ENCODE measurements at places on chromosomes 3 and 15.

DNA sequence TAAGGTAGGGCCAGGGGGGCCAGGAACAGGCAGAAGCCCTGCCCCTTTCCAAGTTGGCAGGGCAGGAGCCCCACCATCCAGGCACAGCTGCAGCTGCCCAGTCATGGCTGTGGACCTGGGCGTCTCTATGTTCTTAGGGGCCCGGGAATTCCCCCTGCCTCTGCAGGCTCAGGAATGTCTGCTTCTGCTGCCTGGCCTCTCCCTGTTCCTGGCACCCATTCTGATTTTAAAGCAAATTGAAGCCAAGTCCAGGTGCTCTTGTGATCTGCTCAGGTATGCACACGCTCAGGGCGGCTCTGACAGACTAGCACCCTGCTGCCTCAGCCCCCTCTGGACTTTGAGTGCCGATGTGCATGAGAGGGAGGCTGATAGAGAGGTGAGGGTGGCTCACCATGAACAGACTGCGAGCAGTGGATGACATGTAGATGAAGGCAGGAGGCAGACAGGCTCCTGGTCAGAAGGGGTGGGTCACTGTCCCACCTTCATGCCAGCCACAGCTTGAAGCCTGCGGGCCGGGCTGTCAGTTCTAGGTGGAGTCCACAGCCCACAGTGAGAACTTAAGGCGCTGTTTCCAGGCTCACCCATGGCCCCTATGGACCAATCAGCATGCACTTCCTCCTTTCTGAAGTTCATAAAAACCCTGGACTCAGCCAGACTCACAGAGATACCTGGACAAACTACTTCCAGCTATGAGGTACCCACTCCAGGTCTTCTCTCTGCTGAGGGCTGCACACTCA lies 747.8 kb upstream of the GBE1 start:
- no peak for DNase-seq

DNA sequence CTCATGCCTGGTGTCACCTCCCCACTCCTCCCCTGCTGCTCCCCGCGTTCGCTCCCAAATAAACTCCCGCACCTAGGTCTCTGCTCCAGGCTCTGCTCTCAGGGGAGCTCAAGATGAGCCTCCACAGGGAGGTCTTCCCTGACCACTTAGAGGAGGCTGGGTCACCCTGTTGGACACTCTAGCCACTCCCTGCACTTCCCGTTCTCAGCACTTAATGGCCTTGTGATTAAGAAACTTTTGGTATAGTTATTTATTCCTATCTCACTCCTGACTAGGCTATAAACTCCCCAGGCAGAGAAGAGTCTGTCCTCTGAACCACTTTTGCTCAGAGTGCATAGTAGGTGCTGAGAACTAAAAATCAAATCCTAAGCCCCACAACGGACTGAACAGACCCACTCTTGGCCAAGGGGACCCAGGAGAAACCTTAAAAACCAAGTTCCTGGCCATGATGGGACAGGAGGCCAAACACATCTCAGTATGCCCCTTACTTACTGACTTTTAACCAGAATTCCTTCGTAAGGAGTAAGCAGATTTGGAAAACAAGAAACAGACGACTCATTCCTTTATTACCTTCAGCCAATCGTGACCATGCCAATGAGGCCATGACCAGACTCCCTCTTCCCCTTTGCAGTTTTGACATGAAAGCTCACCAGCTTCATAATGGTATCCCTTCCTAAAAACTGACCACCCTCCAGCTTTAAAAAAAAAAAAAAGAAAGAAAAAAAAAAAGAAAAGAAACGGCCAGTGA lies 69.0 kb upstream of the HRH1 start:
- DNase-seq, result no peak

- DNase-seq, result no peak
These were observed 802 bp downstream of the RCN2 start for GRCh38 chr15:76932135-76932966.

- DNase-seq, result peak; percentile 59
These were observed 71.5 kb downstream of the FOXP1 start for GRCh38 chr3:71512000-71512399.

GRCh38 chr3:49940667-49941249 lies 808 bp downstream of the RBM6 start:
- DNase-seq, result no peak

GRCh38 chr3:148962513-148962912 lies 28.8 kb upstream of the GYG1 start:
- peak; percentile 17 for DNase-seq

- DNase-seq, result peak; percentile 44
These were observed 5.0 kb downstream of the GATA2 start for GRCh38 chr3:128487813-128488635.

GRCh38 chr3:14245248-14245639 lies 66.6 kb downstream of the LSM3 start:
- DNase-seq, result no peak

DNA sequence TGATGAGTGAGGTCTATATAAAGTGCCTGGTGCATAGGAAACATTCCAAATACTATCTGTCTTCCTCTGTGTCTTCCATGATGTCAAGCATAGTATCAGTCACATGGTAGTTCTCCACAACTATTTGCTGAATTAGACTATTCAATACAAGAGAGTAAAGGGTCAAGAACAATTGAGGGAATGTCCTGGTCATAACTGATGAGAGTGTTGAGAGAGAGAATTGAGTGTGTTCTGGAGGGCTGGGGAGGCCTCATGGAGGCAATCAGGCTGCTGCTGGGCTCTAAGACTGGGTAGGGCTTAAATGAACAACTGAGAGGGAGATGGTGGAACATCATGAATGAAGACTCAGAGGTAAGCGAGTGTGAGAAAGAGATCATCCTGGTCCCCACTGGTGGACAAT lies 433.7 kb upstream of the ONECUT1 start:
- DNase-seq, result no peak

DNA sequence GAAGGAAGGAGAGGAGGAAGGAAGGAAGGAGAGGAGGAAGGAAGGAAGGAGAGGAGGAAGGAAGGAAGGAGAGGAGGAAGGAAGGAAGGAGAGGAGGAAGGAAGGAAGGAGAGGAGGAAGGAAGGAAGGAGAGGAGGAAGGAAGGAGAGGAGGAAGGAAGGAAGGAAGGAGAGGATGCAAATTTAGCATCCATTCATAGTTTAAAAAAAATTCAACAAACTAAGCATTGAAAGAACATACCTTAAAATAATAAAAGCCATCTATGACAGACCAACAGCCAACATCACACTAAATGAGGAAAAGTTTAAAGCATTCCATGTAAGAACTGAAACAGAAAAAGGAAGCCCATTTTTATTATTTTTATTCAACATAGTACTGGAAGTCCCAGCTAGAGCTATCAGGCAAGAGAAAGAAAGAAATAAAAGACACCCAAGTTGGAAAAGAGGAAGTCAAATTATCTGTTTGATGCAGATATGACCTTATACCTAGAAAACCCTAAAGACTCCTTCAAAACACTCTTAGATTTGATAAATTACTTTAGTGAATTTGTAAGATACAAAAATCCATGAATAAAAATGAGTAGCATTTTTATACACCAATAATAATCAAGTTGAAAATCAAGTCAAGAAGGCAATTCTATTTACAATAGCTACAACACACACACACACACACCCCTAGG lies 52.2 kb upstream of the FXR1 start:
- DNase-seq, result no peak

- no peak for DNase-seq
These were observed 13.3 kb downstream of the TLE3 start for GRCh38 chr15:70084461-70084860.

- no peak for DNase-seq
These were observed 38.5 kb upstream of the SPTSSB start for GRCh38 chr3:161409858-161410257.

GRCh38 chr15:41278319-41278718 lies 47.3 kb downstream of the CHP1 start:
- DNase-seq, result no peak

DNA sequence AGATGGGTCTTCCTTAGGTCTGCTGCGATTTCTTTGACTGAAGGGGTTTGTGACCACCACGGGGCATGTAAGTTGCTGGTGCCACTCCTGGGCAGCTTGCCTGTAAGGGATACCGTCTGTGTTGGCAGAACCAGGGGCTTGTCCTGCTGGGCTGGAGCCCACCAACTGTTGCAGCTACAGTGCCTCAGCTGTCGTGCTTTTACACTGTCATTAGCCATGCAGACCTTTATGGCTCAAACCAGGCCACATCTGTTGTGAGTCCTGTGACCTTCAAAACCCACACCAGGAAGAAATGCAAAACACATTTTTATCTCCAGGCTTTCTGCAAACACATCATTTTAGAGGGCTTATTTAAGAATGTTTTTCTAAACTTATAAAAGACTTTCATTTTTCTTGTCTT lies 168.7 kb downstream of the PTPRG start:
- DNase-seq, result no peak

GRCh38 chr3:144221761-144222160 lies 250.1 kb downstream of the DIPK2A start:
- DNase-seq, result no peak

DNA sequence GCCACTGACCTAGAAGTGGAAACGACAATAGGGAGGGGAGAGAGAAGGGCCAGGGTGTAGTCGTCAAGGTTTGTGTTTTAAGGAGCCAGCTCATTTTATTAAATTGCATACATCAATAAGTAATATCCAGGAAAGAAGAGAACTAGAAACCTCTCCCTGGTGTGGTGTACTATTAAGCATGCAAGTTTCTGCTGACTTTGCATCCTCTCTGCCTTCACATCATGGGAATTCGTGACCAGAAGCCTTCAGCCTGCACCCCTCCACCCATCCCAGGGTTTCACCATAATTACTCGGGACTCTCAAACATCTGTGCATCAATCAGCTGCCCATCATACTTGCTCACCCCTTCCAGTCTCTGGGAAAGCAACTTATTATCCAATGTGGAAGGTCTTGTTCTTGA lies 70.9 kb upstream of the UBE3A start:
- no peak for DNase-seq

- no peak for DNase-seq
These were observed 58.8 kb downstream of the NPAP1 start for GRCh38 chr15:24734396-24734795.

- DNase-seq, result no peak
These were observed 63.0 kb downstream of the SLC6A6 start for GRCh38 chr3:14465425-14465824.

DNA sequence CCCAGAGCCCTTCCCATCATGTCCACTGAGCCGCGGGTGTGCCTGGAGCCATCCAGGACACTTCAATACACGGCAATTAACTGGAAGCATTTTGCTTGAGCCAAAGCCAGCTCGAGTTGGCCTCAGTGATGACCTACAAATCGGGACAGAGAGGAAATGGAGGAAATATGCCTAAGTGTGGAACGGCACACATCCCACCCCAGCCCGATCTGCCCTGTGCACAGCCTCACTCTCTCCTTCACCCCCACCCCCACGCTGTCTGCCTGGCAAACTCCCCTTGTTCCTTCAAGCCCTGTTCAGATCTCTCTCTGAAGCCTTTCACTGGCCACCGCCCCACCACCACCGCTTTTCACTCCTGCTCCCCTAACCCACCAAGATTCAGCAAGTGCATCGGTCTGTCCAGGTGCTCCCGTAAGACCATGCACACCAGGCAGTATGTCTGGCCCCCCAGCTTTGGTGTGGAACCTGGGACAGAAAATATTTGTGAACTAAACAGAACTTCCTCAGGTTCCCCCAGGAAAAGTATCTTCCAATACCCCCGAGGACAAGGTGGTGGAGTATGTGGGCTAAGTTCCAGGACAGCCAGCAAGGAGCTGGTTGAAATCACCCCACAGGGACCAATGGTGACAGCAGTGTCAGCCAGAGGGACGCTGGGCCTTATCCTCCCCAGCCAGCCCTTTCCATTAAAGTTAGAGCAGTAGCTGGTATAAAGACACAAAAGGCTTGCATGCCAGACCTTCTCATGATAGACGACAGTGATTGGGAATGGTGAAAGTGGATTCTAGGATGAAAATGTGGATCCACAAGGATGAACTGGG lies 83.7 kb downstream of the VGLL4 start:
- no peak for DNase-seq

DNA sequence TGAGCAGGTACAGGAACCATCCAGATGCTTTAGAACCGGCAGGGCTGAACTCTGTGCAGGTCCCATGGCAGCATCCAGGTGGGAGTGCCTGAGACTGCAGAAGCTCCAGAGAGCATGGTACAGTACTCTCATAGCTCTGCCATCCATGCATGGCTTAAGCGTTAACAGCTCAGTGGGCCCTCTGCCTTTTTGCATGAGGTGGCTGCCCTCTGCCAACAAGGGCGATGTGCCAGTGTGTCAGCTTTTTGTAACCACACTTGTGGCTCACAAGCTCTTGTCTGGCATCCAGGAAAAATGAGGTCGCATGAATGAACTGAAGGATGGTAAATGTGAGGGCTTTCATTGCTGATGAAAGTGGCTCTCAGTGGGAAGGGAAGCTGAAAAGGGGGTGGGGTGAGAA lies 950.1 kb downstream of the DIPK2A start:
- DNase-seq, result no peak

- DNase-seq, result no peak
These were observed 5.2 kb downstream of the HRH1 start for GRCh38 chr3:11159421-11159904.

DNA sequence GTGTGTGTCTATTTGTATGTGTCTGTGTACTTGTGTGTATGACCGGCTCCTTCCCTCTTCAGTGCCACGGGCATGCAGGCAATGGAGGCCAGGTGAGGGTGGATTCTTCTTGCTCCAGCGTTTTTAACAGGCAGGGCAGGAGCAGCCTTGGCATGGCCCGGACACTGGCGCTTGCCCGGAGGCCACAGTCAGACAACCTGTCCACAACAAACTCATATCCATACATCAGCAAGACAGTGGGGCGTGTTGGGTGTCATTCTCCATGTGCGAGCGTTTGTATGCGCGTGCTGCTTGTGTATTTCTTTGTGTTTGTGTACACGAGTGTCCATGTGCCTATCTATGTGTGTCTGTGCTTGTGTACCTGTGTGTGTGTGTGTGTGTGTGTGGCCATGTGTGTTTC lies 29.8 kb downstream of the PTH1R start:
- DNase-seq, result no peak

DNA sequence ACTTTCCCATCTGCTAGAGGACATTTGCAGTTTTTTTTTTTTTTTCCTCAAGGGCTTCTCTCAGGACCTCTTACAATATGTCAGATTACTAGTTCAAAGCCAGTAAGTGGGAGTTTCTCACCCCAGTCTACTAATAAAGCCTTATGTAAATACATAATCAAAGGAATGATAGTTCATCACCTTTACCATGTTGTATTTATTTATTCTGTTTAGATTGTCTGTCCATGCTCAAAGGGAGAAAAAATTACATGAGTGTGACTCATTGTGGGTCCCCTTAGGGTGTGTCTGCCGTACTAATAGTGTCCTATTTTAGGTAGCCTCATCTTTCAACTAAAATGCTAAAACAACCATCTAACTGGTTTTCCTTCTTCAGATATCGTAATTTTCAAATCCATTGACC lies 917.6 kb downstream of the EPHA3 start:
- no peak for DNase-seq

- no peak for DNase-seq
These were observed 361.9 kb upstream of the TRIM42 start for GRCh38 chr3:140315955-140316354.

- no peak for DNase-seq
These were observed 29.3 kb upstream of the MAGEF1 start for GRCh38 chr3:184741259-184741556.

GRCh38 chr3:66858656-66859381 lies 139.3 kb upstream of the KBTBD8 start:
- no peak for DNase-seq
